ENCODE measurements at places on chromosomes 1 and 21. TPM values are rescaled to one million over a fixed set of nuclear protein-coding genes. Genes with fewer than 3 reads are reported as not detected.

The HNRNPU gene
- total RNA-seq: 443 TPM

The C1orf53 gene
- 1.5 TPM for total RNA-seq

The TLR5 gene
- 0.49 TPM for total RNA-seq

The TIAM1 gene
- 24.3 TPM for total RNA-seq

The APOBEC4 gene
- not detected for total RNA-seq

The KRTAP12-2 gene
- total RNA-seq: not detected

The PER3 gene
- total RNA-seq: 3.9 TPM

The CD48 gene
- not detected for total RNA-seq

Measured in temporal lobe (tissue), 4 donors.